ENCODE measurements at places on chromosomes 4 and X.

- no peak for DNase-seq
Measured at GRCh38 chr4:177225605-177226004, 84.1 kb upstream of the NEIL3 start.

GRCh38 chrX:2703991-2704369, 12.9 kb downstream of the CD99 start:
- no peak for DNase-seq

- DNase-seq, result no peak
Measured at GRCh38 chr4:114272226-114272625, 292.8 kb upstream of the ARSJ start.

DNA sequence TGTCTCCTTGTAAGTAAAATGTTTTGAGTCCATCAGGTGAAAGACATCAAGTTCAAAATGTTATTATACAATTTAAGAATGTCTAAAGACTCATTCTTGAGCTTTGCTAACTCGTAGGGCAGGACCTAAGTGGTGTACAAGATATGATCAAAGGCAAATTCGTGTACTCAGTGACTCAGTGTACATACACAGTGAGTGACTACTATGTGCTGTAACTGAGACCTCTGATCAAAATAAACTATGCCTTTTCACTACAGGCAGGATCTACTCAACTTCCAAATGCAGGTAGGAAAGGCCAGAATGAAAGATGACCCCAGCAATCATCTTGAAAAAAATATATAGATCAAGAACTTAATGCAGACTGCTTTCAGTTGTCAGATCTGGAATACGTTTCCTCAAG, 49.9 kb downstream of the ADGRG2 start:
- DNase-seq, result no peak

DNA sequence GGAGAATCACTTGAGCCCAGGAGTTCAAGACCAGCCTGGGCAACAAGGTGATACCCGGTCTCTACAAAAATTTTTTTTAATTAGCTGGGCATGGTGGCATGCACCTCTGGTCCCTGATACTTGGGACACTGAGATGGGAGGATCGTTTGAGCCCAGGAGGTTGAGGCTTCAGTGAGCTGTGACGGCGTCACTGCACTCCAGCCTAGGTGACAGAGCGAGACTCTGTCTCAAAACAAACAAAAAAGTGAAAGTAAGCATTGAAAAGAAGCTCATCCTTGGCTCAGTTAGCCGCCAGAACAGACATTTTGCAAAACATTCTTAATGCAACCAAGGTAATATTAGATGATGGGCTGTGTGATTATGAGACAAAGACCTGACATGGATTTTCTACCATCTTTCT, 223.3 kb upstream of the VCX3A start:
- DNase-seq, result no peak

DNA sequence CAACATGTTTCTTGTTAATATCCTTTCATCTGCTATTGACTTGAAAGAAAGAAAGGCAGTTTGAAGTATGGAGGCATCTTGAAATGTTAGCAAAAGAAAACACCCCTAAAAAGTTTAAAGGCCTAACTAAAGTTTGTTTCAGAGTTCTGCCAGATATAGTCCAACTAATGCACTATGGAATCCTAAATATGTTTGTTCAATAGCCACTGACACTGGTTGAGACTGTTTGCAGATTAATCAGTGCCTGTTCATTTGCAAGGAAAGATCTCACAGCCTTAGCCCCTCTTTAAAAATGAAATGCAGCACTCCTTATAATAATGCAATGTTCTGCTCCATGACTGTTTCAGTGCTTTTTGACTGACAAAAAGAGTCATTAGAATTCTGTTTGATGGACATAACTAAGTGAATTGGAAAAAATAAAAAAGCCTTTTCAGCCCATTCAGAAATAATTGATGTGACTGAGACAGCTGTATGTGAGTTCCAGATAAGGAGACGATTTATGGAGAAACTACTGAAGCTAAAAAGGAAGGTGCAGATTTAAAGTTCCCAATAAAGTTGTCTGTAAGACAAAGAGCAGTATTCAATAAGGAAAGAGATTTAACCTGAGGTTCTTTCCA, 192.0 kb downstream of the PCDH7 start:
- DNase-seq, result no peak

DNA sequence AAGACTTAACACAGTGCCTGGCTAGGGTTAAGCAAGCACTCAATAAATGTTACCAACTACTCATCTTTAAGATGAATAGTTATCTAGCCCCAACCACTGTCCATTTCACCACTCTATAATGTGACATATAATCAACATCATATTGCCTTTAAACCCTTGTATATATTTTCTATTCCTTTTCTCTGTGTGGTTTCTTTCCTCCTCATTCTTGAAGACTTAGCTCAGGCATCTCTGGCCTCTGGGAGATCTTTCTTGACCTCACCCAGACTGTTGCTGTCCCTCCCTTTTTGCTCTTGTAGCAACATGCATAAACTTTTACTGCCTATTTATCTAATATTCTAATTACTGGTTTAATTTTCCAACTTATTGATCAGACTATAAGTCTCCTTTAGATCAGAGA, 249.9 kb upstream of the MAB21L2 start:
- no peak for DNase-seq

GRCh38 chrX:150627957-150628356, 59.5 kb downstream of the MTM1 start:
- no peak for DNase-seq

DNA sequence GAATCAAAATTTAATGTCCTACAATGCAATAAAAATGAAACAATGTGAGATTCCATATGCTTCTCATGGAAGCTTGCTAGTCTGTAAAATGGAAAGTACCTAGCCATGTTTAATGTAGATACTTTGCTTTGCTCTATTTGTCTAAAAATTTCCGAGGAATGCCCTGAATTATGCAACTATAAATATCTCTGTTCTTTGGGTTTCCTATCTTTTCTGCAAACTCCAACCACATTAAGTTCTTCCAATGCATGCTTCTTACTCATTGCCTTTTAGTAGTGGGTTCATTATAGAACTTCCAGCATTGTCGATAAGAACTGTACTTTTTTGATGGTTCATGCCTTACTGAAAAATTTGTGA, 178.3 kb downstream of the RASL11B start:
- no peak for DNase-seq

DNA sequence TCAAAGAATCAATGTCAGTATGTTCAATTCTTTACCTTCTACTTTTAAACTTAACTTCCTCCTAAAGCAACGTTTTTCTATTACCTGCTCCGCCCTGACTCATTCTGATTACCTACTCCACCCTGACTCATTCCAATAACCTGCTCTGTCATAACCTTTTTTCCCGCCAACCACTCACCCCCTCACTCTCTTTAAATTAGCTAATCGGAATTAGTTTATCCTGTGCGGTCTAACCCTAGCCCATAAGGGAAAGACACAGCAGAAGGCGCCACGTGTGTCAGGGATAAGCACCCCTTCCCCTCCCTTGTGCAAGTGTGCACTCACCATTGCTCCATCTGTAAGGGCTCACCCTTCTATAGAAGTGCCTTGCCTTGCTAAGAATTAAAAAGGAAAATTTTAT, 64.4 kb downstream of the EIF4E start:
- no peak for DNase-seq

- no peak for DNase-seq
Measured at GRCh38 chr4:140144050-140144449, 9.9 kb downstream of the MAML3 start.

- no peak for DNase-seq
Measured at GRCh38 chrX:22338740-22339139, 66.0 kb downstream of the CBLL2 start.

DNA sequence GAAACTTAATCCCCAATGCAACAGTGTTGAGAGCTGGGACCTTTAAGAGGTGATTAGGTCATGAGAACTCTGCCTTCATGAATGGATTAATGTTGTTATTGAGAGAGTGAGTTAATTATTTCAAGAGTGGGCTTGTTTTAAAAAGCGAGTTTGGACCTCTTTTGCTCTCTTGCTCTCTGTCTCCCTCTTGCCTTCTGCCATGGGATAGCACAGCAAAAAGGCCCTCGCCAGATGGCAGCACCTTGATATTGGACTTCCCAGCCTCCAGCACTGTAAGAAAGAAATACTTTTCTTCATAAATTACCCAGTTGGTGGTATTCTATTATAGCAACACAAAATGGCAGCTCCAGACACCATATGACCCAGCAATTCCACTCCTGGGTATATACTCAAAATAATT, 7.0 kb upstream of the ATP6AP2 start:
- no peak for DNase-seq

DNA sequence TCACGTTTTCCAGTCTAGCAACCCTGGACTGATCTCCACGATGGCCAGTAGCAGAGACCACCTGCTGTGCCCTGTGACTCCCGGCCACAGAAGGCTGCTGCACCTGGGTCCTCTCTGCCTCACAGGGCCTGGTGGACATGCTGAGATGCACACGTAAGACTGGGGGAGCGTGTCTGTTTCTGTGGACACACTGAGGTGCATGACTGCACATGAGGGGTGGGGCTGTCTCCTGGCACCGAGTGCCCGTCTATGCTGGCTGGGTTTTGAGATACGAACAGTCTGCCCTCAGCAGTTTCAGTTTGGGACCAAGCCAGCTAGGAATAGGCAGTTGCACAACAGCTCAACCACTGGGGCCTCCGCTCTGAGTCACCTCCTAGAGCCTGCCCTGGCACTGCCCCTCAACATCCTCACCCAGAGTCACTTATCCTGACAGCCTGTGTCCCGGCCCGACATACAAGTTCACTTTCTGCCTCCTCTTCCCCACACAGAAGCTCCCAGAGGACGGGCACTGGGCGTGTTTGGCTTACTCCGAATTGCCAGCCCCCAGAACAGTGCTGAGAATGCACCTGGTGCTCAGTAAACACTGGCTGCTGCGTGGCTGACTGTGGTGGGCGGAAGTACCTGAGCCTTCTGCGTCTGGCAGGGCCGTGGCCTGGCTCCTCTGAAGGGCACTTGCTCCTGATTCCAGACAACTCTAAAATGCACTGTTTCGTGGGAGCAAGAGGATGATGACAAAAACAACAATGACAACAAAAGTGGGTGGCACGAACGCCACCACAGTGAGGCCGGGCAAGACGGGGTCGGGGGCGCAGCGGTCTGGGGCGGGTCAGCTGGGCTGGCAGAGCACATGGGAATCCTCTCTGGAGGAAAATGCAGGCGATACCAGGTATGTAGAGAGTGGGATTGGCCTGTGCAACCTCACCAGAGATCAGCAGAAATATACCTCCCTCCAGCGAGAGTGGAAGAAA, 30.9 kb downstream of the RNF212 start:
- no peak for DNase-seq

DNA sequence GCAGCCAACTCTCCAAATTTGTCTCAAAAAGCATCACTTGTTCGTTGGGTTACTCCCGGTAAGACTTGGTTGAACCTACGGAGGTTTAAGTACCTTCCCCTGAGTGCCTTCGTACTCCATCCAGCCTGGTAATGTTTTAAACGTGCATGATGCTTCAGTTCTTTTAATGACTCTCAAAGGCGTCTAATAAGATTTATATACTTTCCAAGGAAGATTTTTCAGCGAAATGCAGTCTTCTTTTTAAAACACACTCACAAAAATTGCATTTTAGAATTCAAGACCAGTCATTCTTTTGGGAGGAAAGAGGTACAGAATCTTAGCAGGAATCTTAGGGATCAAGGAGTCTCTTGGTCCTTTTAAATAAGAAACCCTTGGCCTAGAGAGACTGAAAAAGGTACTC, 430 bp upstream of the TRPC3 start:
- no peak for DNase-seq

DNA sequence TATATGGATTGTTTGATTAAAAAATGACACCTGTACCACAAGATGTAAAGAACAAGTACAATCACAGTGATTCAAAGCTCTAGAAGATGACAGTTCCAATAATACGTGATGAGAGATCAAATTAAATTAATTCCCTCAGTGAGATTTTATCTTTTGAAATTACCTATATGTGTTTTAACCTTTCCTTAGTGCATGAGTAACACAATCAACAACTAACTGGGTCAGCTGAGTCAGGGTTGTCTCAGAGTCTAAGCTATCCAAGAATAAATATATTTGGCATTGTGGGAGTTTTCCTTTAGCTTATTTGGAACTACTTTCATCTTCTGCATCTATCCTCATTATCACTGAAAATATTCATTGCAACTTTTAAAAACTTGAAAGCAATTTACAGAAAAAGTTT, 162.8 kb downstream of the WDFY3 start:
- no peak for DNase-seq

DNA sequence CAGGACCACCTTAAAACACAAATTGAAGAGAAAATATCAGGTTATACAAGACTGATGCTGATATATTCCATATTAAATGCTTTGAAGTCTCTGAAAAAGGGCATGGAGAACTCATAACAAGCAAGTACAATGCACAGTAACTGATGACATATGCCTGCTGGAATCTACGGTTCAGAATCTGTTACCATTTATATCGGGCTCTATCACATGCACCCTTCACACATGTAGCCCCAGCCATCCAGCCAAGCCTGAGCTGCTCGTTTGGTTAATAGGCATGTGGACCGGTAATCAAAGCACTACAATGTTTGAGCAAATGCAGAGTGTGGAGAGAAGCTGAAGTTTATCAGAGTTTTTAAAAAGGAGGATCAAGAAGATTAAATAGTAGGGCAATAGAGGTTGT, 11.8 kb downstream of the COMMD8 start:
- no peak for DNase-seq

DNA sequence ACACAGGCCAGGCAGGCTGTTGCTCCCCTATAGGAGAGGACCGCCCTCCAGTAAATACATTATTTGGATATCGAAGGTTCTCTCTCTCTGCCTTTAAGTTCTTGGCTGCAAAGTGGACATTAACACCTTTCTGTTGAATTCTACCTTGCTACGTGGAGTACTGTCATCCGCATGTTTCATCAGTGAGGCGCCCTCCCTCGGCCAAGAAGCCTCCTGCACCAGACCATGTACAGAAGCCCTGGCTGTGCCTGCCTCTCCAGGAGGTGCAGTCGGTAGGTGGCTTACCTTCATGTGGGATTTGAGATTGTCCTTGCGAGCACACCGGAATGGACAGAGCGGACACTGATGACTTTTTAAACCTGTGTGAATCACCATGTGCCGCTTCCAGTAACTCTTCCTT, 46.7 kb downstream of the ZNF827 start:
- no peak for DNase-seq

DNA sequence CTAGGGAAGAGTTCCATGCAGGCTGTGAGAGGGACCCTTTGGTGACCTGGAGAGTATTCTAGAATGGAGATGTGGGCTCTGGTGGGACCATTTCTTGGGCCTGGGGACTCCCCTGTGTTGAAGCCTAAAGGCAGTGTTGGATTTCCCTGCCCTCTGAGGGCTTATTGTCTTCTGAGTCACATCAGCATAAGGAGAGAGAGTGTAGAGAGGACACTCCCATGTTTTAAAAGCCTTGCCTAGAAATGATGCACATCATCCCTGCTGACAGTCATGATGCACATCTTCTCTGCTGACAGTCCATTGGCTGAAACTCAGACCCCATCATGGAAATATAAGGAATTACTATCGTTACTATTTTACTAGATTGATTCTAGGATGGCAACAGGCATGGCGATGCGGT, 51.9 kb downstream of the FAM114A1 start:
- no peak for DNase-seq

Data from mesothelial cell of epicardium (in vitro differentiated cells).